BE2C (cell line): ENCODE measurements at places on chromosomes 12 and 14.

DNA sequence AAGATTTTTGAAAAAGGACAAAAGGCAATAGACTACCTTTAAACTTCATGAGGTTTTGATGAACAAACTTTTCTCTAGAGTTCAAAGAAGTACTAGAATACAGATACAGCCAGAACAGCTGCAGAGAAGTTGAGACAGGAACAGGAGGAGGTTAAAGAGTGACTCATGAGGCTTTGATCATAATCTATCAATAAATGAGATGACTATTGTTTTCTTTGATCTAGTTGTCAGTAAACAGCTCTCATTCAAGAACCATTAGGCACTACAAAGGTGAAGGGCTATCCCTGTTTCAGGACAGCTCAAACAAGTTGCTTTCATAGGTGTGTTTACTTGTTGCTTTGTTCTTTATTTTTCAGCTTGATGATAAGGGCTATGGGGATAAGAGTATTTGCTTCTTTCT, 2.4 kb downstream of the WASHC3 start:
- DNase-seq, result no peak

DNA sequence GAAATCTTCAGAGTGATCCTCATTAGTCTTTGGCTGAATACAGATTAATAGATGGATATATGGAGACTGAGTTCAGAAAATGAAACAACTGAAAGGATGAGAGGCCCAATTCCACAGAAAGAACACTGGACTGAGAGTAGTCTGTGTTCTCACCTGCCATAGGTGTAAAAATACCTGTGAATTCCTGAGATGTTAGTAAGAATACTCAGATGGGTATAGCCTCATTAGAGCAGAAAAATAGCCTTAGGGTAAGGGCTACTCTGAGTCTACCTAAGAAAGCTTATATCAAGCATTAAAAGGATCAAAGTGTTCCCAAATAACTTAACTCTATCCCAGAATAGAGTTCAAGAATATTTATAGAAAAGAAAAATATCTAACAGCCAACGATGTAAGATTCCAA, 1510.3 kb upstream of the SEL1L start:
- DNase-seq, result no peak

- DNase-seq, result no peak
Observed at GRCh38 chr14:28875934-28876571, 109.5 kb downstream of the FOXG1 start.

DNA sequence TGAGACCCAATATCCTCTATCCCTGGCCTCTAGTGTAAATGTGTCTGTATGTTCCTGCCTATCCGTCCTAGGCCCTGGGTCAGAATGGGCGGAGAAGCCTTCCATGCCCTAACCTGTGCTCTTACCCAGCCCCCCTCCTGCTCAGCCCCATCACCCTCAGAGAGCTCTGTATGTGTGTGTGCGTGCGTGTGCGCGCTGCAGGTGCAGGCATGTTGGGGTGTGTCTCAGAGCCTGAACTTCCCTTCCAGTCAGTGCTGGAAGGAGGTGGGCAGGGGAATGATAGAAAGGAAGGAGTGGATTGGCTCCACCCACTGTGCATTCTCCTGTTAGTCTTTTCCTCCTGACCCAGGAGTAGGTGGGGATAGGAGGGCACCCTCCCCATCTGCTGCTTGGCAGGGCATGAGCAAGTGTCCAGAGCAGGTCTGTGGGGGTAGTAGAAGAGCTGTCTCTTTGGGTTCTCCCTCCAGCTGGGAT, 7.2 kb downstream of the NAB2 start:
- no peak for DNase-seq

DNA sequence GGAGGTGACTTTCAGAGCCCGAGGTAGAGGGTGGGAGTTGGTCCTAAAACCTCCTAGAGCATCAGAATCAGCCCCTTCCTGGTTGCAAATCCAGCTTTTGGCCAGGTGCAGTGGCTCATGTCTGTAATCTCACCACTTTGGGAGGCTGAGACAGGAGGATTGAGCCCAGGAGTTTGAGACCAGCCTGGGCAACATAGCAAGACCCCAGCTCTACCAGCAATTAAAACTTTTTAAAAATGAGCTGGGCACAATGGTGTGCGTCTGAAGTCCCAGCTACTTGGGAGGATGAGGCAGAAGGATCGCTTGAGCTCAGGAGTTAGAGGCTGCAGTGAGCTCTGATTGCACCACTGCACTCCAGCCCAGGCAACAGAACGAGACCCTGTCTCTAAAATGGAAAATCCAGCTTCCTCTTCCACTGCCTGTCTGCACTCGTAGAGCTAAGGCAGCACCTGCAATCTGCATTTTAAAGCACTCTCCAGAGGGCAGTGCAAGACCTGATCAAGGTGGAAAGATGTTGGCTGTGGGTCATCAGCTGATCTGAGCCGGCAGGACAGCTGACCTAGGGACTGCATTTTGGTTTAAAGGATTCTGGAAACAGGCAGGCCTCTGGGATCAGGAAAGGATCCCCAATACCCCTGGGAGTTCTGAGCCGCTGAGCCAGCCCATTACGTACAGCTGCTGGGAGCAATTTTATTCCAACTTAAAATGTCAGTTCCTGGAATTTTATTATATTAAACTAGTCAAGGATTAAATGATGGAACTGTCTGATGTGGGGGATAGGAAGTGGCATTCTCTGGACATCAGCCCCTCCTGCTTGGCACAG, 1.8 kb upstream of the TESC start:
- no peak for DNase-seq

DNA sequence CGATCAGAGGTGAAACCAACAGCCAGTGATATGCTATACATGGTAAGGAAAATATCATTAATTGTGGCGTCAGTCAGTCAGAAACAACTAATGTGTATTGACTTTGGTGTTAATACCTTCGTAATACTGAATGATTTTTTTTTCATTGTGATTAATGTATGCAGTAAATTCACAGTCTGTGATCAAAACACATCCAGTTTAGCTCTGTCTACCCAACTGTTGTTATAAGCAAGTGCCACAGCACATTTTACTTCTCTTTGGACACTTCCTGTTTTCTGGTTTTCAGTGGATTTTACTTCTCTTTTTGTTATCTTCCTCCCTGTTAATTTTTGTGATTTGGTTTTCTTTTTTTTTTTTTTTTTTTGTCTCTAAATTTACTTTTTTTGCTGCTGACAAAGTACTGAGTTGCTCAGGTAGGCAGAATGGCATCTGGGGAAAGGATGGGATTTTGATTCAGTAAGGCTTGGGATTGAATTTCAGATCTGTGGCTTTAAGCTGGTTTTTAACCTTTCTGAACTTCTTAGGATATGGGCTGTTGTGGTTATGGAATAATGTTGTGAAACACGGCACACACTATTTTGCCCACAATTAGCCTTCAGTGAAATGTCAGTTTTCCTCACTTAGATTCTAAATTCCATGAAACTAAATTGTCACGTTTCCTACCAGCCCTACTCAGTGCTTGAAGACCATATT, 604 bp downstream of the GLIPR1 start:
- no peak for DNase-seq

DNA sequence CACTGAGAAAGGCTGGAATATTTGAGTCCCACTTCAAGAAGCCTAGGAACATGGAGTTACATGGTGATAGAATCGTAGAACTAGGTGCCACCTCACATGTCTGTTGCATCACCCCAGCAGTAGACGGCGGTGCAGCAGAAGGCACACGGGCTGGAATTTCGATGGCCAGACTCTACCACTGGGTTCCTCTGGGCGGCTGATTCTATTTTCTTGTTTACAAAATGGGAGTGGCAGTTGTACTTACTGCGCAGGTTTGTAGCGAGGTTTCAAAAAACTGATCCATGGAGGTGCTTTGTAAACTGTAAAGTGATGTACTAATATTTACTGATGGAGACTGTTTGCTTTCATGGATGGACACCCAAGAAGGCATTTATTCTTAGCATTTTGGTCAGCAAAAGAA, 45.7 kb downstream of the WDR20 start:
- no peak for DNase-seq

GRCh38 chr12:56137853-56138571, 9.9 kb downstream of the ESYT1 start:
- DNase-seq, result no peak

- peak; percentile 93 for DNase-seq
Observed at GRCh38 chr12:124758266-124759220, 105.1 kb downstream of the SCARB1 start.

DNA sequence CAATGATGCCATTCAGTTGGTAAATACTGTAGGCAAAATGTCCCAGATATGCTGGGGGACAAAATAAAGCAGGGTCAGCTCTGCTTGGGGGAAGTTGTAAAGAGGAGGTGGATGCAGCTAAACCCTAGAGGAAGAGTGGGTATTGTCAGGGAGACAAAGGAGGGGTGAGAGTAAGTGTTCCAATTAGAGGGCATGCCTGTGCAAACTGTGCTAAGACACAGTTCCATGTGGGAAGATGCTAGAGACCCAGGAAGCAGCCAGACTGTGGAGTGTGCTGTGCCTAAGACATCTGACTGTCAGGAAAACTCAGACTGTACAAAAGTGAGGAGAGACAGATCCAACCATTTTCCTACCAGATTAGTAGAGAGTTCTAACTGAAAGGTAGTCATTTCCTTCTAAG, 474.3 kb downstream of the ATP23 start:
- no peak for DNase-seq

- no peak for DNase-seq
Observed at GRCh38 chr12:57777911-57778310, 4.7 kb upstream of the TSFM start.

GRCh38 chr12:27014859-27015729, 910 bp upstream of the TM7SF3 start:
- no peak for DNase-seq

GRCh38 chr12:1533205-1533601, 61.2 kb downstream of the FBXL14 start:
- no peak for DNase-seq

- DNase-seq, result peak; percentile 90
Observed at GRCh38 chr12:76084863-76085519, 506 bp upstream of the NAP1L1 start.

GRCh38 chr12:17680220-17680619, 409.8 kb downstream of the RERGL start:
- no peak for DNase-seq

DNA sequence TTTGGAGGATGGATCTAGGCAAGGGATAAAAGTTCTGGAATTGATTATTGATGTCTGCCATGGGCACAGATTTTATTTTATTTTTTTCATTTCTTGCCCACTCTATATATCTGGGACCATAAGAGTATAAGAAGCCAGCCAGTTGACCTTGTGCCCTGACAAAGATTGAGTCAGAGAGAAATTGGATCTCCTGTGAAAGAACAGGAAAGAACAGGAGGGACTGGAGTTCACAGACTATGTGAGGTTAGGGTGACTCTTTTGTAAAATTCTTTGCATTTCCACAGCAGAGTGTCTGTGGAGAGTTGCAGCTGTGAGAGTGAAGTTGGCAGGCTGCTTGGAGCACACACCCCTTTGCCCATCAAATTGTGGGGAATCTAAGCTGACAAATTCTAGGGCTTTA, 358.4 kb upstream of the TBX3 start:
- DNase-seq, result no peak

- peak; percentile 70 for DNase-seq
Observed at GRCh38 chr12:124904306-124905098, 9.9 kb downstream of the UBC start.

DNA sequence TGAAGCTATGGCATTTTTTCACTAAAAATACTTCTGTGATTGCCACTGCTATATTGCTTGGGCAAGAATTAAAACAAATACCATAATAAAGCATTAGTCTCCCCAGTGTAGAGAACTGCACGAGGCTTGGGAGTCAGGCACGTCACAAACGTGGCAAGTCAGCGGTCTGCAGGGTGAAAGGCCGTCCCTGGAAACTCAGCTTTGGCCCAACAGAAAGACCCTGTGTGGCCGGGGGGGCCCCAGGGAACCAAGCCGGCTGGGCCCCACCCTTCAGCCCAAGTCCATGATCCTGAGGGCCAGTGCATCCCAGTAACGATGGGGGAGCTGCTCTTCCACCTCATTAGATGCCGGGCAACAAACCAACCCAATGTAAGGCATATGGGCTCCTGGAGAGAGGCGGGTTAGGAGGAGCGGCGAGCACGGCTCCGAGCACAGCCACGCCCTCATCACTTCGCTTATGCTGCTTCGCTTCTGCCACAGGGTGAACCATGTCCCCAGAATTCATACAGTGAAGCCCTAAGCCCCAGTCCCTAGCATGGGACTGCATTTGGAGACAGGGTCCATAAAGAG, 50.9 kb upstream of the GPR68 start:
- no peak for DNase-seq

- DNase-seq, result no peak
Observed at GRCh38 chr14:93101181-93101580, 14.5 kb downstream of the ITPK1 start.

DNA sequence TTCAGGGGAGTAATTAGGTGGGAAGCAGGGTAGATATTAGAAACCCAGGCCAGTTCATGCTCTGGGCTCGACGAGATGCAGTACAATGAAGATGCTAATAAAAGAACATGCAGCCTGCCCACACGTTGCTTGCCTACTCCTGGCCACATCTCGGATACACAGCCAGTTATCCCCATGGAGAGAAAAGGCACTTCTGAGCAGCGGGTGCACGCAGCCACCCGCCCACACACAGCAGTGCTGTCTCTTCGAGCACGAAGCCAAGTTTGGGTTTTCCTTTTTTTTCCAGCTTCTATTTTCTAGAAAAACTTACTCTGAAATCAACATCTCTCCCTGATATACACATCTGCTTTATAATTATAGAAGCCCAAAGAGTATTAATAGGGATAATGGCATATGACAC, 85.7 kb downstream of the CIT start:
- DNase-seq, result no peak

DNA sequence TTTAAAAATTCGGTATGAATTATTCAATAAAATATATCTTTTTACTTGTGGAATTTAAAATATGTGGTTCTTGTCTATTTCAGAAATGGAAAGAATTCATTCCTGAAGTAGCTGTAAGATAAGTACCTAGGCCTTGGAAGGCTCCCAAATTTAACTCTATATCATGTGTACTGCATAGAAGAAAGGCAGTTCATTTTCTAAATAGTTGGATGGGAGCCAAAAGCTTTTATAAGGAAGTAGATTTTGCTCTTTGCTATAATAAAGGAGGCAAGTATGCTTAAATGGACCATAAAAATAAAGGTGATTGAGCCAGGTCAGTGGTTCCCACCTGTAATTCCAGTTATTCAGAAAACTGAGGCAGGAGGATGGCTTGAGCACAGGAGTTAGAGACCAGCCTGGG, 187.5 kb downstream of the ATXN7L3B start:
- DNase-seq, result no peak

DNA sequence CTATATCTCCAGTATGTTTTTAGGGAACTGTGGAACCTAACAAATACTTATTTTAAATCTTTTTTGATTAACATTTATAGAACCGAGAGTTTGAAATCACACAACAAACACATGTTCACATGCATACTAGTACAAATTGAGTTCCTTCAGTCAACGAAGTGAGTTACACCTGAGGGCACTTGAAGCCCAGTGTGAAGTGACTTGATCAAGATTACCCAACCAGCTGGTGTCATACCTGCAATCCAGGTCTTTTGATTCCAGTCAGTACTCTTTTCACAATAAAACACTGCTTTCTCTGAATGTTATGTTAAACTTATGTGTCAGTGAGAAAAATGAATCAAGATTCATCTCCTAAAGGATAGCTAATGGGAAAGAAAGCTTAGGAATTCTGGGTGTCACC, 35.2 kb downstream of the VRK1 start:
- no peak for DNase-seq
